ENCODE measurements at places on chromosomes 5 and 9. TPM values are rescaled to one million over a fixed set of nuclear protein-coding genes. Genes with fewer than 3 reads are reported as not detected.

DNA sequence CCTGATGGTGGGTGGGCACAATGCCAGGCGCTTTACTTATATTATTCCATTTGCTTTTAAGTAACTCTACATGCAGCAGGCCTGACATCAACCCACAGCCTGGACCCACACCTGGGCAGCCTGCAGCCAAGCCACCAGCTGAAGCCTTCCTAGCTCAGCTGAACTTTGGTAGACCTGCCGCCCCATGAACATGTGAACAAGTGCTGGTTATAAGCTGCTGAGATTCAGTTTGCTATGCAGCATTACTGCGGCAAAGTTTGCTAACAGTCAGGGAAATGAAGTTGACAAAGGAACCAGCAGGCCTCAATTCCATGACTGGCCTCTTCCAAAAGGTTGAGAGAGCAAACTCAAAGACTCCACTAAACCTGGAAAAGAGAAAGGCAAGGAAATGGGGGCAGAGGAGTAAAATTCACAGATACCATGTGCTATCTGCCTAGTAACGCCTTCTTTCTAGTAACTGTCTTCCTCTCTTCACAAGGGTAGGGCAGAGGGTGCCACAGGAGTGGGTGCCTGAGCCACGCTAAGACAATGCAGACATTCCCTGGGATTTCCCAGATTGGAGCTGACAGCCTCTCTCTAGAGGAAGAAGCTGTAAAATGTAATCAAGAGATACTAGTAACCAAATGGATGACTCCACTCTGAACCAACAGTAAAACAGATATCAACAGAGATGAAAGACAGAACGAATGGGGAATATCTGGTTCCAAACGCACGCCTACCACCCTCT is 2.9 kb downstream of the BOD1 start:
- no peak overlapping the region for H3K27ac ChIP-seq
- peaks cover 18% of the 10 kb centered on the region for H3K36me3 ChIP-seq

- no peak overlapping the region for H3K27ac ChIP-seq
- H3K4me3 ChIP-seq, result no peak overlapping the region
- H3K4me1 ChIP-seq, result no peaks in the 10 kb centered on the region
- no peak for DNase-seq
- no peaks in the 10 kb centered on the region for H3K27me3 ChIP-seq
Observed at GRCh38 chr9:101543098-101543735, 9.6 kb downstream of the RNF20 start.

- H3K27ac ChIP-seq, result no peak overlapping the region
- no peaks in the 10 kb centered on the region for H3K27me3 ChIP-seq
- no peaks in the 10 kb centered on the region for H3K4me1 ChIP-seq
- peaks cover 80% of the 10 kb centered on the region for H3K36me3 ChIP-seq
- H3K4me3 ChIP-seq, result no peak overlapping the region
Observed at GRCh38 chr9:34102796-34103195, 23.7 kb downstream of the DCAF12 start.

- H3K27me3 ChIP-seq, result peaks cover 81% of the 10 kb centered on the region
- no peak overlapping the region for H3K4me3 ChIP-seq
- no peaks in the 10 kb centered on the region for H3K36me3 ChIP-seq
- DNase-seq, result no peak
Observed at GRCh38 chr5:174725991-174726601, 1.7 kb downstream of the MSX2 start.

- no peaks in the 10 kb centered on the region for H3K27me3 ChIP-seq
- no peak for DNase-seq
- H3K36me3 ChIP-seq, result no peaks in the 10 kb centered on the region
Observed at GRCh38 chr5:78533356-78533755, 115.2 kb downstream of the LHFPL2 start.

DNA sequence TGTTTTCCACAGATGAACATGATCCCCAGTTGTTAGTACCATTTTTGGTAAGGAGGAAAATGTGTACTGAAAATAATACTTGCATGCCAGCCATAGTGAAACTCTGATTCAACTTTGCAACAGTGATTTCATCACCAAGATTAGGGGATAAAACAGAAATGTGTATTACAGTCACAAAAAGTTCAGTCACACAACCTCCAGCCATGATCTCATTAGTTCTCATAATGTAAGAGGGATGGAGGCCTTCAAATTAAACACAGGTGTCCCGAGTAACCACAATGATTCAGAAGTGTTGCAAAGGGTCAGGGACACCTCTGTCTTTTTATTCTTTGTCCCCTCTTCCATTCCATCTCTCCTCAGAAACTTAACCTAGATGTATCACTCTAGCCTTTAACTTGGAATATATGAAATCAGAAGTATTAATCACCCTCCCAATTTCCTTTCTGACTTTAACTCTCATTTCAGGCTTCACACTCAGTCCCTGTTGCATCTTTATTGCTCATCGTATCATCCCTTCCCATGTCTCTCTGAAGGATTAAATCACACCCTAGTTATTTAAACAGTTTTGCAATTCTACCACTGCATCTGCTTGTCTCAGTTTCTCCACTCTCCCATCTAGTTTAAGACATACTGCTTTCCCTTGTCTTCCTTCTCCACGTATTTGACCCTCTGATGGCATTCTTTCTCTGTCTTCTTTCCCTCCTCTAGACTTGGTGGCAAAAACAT is 291.2 kb downstream of the ADAMTS6 start:
- H3K36me3 ChIP-seq, result no peaks in the 10 kb centered on the region
- no peak overlapping the region for H3K4me3 ChIP-seq
- no peaks in the 10 kb centered on the region for H3K4me1 ChIP-seq
- H3K27ac ChIP-seq, result no peak overlapping the region
- no peaks in the 10 kb centered on the region for H3K27me3 ChIP-seq

DNA sequence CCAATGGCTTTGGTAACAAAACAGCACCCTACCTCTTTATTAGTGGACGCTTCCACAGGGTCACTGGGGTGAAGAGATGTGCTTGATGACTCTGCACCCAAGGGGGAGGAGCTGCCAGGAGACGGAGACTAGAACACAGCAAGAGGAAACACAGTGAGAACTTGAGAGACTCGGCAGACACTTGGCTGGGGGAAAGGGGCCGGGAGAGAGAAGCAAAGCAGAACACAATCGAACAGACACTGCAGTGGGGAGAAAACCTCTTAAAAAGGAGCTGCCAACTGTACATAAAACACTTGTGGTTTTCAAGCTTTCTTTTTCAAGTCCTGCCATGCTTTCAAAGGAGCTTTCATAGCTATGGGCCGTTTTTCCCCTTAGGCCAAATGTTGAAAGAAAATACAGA is 151.0 kb downstream of the ENTREP1 start:
- DNase-seq, result peak; percentile 39
- H3K36me3 ChIP-seq, result no peaks in the 10 kb centered on the region
- no peaks in the 10 kb centered on the region for H3K4me1 ChIP-seq
- H3K4me3 ChIP-seq, result no peak overlapping the region
- no peak overlapping the region for H3K27ac ChIP-seq
- H3K27me3 ChIP-seq, result no peaks in the 10 kb centered on the region

GRCh38 chr9:99563364-99563763 is 258.3 kb upstream of the NR4A3 start:
- no peaks in the 10 kb centered on the region for H3K4me1 ChIP-seq
- no peak overlapping the region for H3K27ac ChIP-seq
- no peak overlapping the region for H3K4me3 ChIP-seq
- DNase-seq, result no peak

- H3K27me3 ChIP-seq, result no peaks in the 10 kb centered on the region
- H3K4me3 ChIP-seq, result no peak overlapping the region
- no peak overlapping the region for H3K27ac ChIP-seq
- DNase-seq, result no peak
- no peaks in the 10 kb centered on the region for H3K4me1 ChIP-seq
- H3K36me3 ChIP-seq, result no peaks in the 10 kb centered on the region
Observed at GRCh38 chr9:90025816-90026215, 421.0 kb downstream of the GADD45G start.

DNA sequence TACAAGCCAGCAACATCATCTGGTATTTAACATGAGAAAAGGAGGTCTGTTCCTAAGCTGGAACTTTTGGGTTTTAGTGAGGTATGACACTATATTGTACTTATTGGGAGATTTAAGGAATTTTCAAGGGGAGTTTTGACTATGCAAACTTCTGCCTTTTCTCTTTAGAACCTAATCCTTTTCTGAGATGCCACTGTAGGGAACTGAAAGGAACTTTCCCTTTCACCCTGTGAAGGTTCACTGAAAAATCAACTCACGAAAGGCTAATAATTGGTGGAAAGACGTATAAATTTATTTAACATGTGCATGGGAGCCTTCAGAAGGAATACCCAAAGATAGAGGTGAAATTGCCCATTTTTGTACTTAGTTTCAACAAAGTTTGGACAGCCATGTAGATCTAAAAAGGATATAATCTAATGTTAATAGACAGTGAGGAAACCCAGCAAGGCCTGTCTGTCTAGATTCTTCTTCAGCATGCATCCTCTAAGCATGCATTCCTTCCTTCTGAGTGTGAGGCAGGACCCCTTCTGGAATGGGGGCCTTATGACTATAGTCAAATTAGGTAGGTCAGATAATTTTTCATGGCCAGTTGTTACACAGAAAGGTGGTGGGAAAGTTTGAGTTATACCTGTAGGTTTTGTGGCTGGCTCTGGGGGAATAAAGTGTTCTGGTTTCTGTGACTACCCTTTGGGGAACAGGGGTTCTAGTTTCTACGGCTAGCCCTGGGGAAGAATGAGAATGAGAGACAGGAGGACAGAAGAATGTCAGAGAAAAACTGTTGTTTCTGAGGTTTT is 200.3 kb downstream of the C9orf152 start:
- no peaks in the 10 kb centered on the region for H3K4me1 ChIP-seq
- no peaks in the 10 kb centered on the region for H3K27me3 ChIP-seq
- no peak overlapping the region for H3K4me3 ChIP-seq
- no peak overlapping the region for H3K27ac ChIP-seq

- no peak for DNase-seq
- no peaks in the 10 kb centered on the region for H3K36me3 ChIP-seq
- no peak overlapping the region for H3K4me3 ChIP-seq
- H3K27me3 ChIP-seq, result no peaks in the 10 kb centered on the region
Observed at GRCh38 chr5:16135506-16135905, 44.1 kb downstream of the MARCHF11 start.

DNA sequence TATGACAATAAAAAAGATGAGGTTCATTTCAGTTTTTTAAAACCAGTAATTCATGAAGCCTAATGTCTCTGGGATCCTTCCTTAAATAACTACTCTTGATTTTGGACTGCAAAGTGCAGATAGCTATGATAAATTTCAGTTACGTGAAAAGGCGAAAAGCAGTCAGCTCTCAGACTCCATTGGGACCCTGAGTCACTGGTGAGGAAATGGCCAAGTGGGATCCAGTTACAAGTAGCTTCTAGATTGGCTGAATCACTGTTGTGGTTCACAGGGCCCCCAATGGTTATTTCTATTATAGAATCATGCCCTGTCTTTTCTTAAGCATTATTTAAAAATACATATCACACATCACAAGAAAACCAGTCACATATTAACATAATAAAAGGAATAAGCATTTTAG is 31.1 kb upstream of the PPP3R2 start:
- H3K4me1 ChIP-seq, result no peaks in the 10 kb centered on the region
- H3K27ac ChIP-seq, result no peak overlapping the region
- no peak for DNase-seq
- no peak overlapping the region for H3K4me3 ChIP-seq

GRCh38 chr9:122212473-122213004 is 16.2 kb downstream of the LHX6 start:
- H3K27ac ChIP-seq, result no peak overlapping the region
- H3K4me3 ChIP-seq, result no peak overlapping the region
- H3K4me1 ChIP-seq, result peaks cover 8% of the 10 kb centered on the region
- no peak for DNase-seq
- H3K27me3 ChIP-seq, result peaks cover 77% of the 10 kb centered on the region

GRCh38 chr9:92440751-92441046 is 16.4 kb upstream of the OMD start:
- H3K27me3 ChIP-seq, result no peaks in the 10 kb centered on the region
- H3K36me3 ChIP-seq, result no peaks in the 10 kb centered on the region
- no peak overlapping the region for H3K4me3 ChIP-seq
- DNase-seq, result no peak
- no peaks in the 10 kb centered on the region for H3K4me1 ChIP-seq

GRCh38 chr9:36086442-36086841 is 49.7 kb downstream of the RECK start:
- no peaks in the 10 kb centered on the region for H3K36me3 ChIP-seq
- no peak overlapping the region for H3K4me3 ChIP-seq
- no peaks in the 10 kb centered on the region for H3K27me3 ChIP-seq
- no peak for DNase-seq

GRCh38 chr9:121213136-121213806 is 11.6 kb upstream of the RAB14 start:
- H3K4me1 ChIP-seq, result peaks cover 4% of the 10 kb centered on the region
- no peaks in the 10 kb centered on the region for H3K36me3 ChIP-seq
- H3K27ac ChIP-seq, result no peak overlapping the region

DNA sequence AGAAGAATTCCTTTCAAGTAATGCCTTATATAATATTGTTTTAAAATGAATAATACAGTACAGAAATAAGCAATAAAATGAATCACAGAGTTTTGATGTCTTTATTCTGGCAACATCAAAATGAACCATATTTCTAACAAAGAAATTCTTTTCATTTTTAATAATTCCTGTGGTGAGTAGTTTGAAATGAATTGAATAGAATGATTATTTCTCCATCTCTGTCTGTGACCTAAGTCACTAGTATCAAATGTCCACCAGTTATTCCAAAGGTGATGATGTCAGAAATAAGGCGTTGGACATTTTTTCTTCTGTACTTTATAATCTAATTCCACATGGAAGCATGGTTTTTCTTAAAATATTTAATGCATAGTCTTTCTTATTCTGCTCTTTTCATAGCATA is 106.2 kb downstream of the ADAMTSL1 start:
- DNase-seq, result no peak
- no peaks in the 10 kb centered on the region for H3K4me1 ChIP-seq
- H3K27ac ChIP-seq, result no peak overlapping the region
- H3K36me3 ChIP-seq, result no peaks in the 10 kb centered on the region
- H3K27me3 ChIP-seq, result no peaks in the 10 kb centered on the region

DNA sequence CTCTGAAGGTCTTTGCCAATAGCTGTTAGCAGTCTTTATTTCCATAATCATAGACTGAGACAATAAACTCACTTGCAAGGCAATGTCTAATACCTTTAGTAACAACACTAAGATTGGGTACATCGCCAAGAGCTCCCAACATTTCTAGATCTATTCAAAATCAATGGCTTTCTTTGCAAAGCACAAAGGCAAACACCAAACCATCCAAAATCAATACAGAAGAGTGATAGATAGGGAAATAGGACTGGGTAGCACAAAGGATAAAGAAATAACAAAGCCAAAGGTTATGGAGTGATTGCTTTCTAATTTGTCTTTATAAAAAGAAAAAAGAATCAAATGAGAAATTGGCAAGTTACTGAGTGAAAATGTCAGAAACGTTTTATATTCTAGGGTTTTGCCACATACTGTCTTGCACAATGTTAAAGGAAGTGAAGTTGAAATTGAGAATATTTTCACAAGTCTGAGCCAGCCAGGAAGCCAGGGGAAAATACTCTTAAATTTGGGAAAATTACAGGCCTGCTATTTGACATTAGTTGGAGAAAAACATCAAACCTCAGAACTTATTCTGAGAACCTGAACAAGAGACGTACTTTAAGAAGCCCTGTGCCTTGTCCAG is 53.3 kb upstream of the LHFPL2 start:
- H3K36me3 ChIP-seq, result no peaks in the 10 kb centered on the region
- no peak for DNase-seq
- no peak overlapping the region for H3K27ac ChIP-seq
- H3K4me3 ChIP-seq, result no peak overlapping the region
- H3K4me1 ChIP-seq, result no peaks in the 10 kb centered on the region
- no peaks in the 10 kb centered on the region for H3K27me3 ChIP-seq

GRCh38 chr5:62662521-62662920 is 83.9 kb downstream of the LRRC70 start:
- DNase-seq, result no peak
- no peak overlapping the region for H3K4me3 ChIP-seq
- H3K4me1 ChIP-seq, result no peaks in the 10 kb centered on the region

The AQP3 gene
- polyA plus RNA-seq, result 129 TPM

The WDR38 gene
- 0.30 TPM for polyA plus RNA-seq

The FCN2 gene
- 0.75 TPM for polyA plus RNA-seq

The OXCT1 gene
- polyA plus RNA-seq, result 44.1 TPM

The SUSD3 gene
- 31.0 TPM for polyA plus RNA-seq

The NOXA1 gene
- polyA plus RNA-seq, result 8.4 TPM
